Stimulated activated CD4-positive, alpha-beta T cell treated with anti-CD3 and anti-CD28 coated beads, Interleukin-1b, Interleukin-23, amount 100 ng/mL, for 1 hour (primary cell): ENCODE measurements at places on chromosomes 12 and 14.

DNA sequence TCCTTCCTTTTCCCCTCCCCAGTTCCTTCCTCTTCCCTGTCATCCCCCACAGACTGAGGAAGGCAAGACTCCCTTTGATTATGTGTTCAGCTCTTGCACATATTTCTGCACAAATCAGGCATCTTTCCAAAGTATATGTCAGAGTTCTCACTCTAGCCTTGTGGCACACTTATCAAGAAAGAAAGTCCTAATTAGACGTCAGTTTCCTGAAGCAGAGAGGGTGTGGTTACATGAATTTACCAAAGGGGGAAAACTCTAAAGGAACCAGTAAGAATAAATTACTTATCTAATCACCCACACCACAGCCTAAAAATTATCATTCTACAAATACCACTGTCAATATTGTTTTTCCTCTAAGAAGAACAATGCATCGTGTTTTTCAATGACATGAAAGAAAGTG lies 120.7 kb upstream of the GRIP1 start:
- DNase-seq: no peak

DNA sequence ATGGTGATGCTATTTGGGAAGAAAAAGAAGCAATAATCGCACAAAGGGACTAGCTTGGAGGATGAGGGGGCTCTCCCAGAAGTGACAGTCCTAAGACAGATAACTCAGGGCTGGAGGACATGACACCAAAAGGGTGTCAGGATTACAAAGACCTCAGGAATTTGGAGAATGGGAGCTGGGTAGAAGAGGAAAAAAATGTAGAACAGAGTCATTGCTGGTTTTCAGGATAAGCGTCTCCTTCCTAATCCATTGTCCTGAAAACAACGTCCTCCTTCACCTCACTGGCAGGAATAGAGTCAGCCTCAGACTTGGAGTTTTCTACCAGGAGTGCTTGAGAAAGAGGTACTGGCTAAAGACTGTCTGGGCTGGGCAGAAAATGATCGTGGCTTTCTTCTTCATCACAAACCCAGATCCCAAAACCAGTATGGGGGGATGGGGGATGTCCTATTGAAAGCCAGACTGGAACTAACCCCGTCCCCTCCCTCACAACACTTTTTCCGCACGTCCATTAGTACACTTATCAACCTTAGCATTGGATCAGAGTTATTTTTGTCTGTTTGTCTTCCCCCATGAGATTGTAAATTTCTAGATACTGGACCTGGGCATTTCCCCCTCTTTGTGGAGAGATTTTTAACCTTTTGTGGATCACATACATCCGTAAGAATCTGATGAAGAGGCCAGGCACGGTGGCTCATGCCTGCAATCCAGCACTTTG lies 14.3 kb downstream of the B4GALNT3 start:
- no peak for DNase-seq

DNA sequence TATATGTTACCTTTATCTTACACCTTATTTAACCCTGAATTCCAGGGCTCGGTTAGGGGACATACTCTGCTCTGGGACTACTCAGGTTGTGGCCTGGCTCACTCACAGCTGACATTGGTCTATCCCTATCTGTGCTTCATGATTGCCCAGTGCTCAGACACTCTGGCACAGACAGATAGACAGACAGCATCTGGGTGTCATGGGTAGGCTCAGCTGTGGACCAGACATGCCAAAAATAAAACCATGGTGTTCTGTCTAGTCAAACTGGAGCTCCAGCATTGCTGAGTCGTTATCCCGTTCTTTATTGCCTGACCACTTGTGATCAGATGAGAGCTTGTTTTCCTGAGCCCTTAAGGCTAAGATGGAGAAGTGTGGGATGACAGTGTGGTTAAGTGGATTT lies 29.0 kb downstream of the FBXW8 start:
- DNase-seq: no peak

DNA sequence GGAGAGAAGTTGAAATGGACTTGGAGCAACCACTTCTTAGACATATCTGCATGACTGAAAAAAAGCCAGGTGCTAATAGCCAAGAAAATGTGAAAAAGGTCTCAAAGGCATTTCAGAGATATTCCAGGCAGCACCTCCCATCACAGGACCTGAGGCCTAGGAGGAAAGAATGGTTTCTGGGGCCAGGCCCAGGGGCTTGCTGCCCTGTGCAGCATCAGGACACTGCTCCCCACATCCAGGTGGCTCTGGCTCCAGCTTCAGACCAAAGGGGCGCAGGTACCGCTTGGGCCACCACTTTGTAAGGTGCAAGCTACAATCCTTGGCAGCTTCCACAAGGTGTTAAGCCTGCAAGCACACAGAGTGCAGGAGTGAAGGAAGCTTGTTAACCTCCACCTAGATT lies 114.3 kb downstream of the PIK3C2G start:
- no peak for DNase-seq

DNA sequence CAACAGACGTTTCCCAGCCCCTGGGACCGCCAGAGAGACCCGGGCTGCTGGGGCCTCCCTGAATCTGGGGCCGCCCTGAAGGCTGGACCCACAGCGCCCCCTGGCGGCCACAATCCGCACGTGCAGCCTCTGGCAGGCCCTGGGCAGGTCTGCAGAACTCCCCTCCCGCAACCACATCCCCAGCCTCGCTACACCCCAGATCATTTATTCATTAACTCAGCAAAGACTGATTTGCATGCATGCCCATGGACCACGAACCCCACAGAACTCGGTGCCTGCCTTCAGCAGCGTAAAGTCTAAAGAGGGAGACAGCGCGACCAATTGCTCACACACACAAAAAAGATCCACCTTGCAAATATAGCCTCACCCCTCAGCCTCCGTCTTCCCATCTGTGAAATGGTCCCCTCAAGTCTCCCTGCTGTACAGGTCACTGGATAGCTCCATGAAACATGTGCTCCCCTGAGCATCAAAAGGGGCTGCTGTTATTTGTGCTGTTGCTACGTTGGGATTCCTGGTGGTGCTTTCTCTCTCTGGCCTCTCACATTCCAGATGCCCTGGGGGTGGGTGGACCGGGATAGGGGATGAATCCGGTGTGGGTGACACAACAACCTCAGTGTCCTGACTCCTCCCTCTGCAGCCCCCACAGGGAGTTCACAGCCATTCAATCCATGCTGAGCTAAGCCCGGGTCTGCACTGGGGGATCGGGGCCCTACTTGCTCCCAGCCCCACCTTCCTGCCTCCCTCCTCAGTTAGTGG lies 96.4 kb downstream of the SCARB1 start:
- DNase-seq: peak; percentile 77

DNA sequence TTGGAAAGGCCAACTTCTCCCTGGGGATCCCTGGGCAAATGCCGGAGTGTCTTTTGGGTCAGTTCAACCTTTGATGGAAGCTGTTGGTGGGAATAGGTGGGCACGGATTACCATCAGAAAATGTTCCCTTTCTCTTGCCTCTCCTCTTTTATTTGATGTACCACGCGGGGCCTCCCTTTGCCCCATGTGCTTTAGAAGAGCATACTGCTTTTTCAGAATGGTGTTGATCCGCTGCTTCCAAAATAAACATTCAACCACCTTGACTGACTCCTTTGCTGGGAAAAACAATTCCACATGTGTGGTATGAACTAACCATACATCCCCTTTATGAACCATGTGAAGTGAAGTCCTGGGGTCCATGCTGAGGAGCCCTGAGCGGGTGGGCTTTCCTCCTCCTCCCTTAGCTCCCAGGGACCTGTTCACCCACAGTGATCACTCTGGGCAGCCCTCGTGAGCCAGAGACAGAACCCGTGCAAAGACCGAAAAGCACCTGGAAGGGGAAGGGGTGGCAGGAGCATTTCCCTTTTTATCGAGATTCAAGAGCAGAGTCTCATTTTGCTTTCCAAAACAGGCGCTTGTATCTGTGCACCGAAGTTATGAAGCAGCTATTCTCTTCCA lies 44.2 kb upstream of the PRMT8 start:
- DNase-seq: no peak

DNA sequence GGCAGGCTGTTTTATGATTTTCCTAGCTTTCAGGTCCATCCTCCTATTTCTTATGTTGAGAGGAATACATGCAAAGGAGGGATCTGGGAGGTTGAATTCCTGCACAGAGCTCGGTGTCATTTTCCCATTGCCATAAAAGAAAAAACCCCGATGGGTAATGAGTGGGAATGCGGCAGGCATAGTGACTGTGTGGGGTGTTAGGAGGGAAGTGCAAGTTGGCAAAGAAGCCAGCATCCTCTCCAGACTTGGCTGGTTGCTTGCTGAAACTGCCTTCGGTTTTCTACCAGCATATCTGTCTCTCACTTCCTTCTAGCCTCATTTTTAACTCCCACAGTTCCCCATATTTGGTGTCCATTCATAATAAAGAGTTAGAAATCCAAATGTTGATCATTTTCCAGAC lies 1046.1 kb downstream of the SLC6A15 start:
- no peak for DNase-seq

GRCh38 chr12:86333955-86334522 lies 77.8 kb upstream of the MGAT4C start:
- no peak for DNase-seq

DNA sequence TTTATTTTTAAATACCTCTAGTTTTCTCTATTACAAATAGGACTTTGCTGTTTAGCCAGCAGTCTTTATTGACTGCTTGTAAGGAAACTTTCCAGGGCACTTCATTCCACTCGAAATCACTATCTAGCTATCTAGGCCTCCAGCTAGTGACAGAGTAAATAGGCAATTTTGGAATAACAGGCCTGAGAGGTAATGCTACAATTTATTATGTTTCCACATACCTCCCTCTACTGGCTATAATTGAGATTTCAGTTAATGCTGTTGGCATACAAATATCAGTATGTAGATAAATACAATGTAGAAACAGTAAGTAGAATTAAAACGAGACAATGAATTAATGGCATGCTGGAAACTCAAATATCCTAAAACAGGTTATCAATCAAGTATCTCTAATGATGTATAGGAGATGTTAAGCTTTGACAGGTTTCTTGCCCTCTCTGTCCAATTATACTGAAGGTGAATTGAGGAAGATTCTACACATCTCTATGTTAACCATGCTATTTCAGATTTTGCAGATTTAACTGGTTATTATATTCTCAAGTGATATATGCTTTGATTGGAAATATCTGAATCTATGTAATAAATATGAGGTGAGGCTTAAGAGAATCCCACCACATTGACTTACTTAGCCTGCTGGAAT lies 7.2 kb downstream of the DTD2 start:
- no peak for DNase-seq

DNA sequence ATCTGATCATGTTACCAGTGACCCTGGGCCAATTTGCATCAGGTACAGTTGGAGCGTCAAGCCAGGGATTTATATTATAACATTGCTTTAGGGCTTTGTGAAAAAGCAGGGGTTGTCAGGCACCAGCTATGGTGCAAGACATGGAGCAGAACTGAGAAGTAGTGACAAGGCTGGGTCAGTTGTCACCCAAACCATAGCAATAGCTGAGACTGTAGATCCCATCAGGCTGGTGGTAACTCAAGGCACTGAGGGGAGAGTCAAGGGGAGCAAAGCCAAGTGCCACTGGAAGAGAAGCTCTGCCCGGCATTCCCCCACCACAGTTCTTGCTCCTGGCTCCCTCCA lies 16.9 kb downstream of the BCL2L14 start:
- no peak for DNase-seq

DNA sequence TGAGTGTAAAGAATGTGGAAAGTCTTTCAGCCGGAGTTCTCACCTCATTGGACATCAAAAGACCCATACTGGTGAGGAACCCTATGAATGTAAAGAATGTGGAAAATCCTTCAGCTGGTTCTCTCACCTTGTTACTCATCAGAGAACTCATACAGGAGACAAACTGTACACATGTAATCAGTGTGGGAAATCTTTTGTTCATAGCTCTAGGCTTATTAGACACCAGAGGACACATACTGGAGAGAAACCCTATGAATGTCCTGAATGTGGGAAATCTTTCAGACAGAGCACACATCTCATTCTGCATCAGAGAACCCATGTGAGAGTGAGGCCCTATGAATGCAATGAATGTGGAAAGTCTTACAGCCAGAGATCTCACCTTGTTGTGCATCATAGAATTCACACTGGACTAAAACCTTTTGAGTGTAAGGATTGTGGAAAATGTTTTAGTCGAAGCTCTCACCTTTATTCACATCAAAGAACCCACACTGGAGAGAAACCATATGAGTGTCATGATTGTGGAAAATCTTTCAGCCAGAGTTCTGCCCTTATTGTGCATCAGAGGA lies 25.1 kb upstream of the ZNF268 start:
- no peak for DNase-seq

GRCh38 chr14:61602003-61602732 lies 93.1 kb upstream of the HIF1A start:
- no peak for DNase-seq

GRCh38 chr12:127595506-127595905 lies 671.5 kb upstream of the TMEM132C start:
- no peak for DNase-seq

GRCh38 chr14:59254911-59255545 lies 66.6 kb downstream of the DAAM1 start:
- DNase-seq: no peak

DNA sequence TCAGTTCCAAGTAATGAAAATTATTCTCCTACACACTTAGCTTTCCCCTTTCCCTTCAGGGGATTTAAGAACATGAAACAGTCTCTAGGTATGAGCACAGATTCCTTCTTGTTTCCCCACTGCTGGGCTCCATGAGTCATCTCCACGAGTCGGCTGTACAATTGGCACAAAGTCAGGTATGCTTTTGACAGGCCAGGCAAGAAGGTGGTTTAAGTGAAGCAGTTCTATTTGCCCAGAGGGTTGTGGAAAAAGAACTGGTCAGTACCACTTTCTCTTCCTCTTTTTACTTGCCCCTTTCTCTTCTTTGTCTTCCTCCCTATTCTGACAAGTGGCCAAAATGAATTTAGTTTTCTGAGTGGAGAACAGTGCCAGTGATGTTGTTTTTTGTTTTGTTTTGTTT lies 16.3 kb downstream of the DYNC1H1 start:
- DNase-seq: no peak

- no peak for DNase-seq
Observed at GRCh38 chr14:100591453-100592371, 4.5 kb upstream of the BEGAIN start.

DNA sequence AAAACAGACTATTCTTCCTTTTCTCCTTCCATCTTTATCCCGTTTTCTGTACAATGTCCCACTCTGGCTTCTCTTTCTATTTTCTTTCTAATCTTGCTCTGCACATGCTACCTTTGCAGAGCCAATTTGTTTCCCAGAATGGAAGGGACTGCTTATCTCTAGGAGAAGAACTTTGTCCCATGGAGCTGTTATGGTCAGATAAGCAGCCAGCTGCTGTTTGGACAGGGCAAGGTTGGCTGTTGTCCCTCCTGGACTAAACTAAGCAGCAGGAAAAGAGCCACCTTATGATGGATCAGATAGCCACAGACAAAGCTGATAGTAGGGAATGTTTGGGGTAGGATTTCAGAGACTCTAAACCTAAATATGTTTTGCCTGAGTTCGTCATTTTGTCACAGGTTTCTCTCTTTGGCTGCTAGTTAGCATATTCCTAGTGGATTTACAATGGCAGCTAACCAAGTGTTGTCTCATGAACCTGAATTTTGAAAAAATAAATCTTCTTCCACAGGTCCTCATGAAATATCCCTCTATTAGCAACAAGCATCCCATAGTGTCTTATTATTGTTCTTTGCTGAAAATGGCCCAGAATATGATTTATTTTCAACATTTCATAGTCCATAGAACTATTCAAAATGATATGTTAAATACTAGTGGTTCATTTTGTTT lies 262.8 kb downstream of the SLC16A7 start:
- no peak for DNase-seq
